MV-4-11 (cell line): ENCODE measurements at places on chromosomes 5 and 9.

- DNase-seq = no peak
These were observed 654.3 kb downstream of the ANXA1 start for GRCh38 chr9:73805853-73806458.

DNA sequence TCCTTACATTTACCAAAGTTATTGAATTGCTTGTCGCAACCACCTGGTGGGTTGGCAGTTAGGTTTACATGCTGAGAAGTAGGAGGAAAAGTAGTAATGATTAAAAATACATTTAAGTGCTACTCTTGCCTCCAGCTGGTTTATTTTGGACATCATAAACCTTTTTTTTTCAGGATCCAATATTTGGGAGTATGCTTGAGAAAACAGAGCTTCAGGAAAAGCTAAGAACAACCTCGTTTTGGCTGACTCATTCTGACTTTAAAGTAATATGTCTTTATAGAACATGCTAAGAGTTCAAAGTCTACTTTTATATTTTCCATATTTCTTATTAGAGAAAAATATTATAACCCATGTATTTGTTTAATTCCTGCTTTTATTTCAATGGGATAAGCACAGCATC lies 41.7 kb upstream of the BNC2 start:
- no peak for DNase-seq

DNA sequence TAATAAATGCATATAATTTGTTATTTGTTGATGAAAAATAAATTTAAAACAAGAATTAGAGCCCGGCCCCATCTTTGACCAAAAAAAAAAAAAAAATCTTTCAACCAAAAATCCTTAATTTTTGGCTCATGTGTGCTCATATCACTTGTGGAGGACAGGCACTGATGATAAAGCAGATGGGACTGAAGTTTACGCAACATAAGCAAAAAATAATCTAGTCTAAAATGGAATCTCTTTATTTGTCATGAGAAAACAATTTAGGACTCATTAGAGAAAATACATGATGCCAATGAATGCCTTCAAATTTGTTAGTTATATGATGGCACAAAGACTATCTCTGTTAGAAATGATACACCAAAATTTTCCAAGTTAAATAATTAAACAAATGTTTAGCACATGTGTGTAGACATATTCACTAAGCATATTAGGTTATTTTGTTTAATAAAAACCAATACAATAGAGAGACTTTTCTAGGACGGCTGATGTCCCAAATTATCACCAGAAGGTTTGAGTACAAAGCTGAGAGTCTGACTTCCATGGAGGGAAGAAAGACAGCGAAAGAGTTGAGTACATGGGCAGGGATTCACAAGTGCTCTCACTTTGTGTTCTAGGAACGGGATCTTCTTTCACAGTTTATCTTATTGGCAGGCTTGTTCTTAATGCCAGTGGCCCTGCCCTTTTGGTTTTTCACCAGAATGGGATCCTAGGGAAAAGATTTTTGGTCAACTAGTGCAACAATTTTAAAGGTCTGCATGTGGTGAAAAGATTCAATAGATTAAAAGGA lies 621.4 kb downstream of the RAB3C start:
- no peak for DNase-seq

- no peak for DNase-seq
These were observed 65.0 kb upstream of the SUB1 start for GRCh38 chr5:32520356-32520755.

DNA sequence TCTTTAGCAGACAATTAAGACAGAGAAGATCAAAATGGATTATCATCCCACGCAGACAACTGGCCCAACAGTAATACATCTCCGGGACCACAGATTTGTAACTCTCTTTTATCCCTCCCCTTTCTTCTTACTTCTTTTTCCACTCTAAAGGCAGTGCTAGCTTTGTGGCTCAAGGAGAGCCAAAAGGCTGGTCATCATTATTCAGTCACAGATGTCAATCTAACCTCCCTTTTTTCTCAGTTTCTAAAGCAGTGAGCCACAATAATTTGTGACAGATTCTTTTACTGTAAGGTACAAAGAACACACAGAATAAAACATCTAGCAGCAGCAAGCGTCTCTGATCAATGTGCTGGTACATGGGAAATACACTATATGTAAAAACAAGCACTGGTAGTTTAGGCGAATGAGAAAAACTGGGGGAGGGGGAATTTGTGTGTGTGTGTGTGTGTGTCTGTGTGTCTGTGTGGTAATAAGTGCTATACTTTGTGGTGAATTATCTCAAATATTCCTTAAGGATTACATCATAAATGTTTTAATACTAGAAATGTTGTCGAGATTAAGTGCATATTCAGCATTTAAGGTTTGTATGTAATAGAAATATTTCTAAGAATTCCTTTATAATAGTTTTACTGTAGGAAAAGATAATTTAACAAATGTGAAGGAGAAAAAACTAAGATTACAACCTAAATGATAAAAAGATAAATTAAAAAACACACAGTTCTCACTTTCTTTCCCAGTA lies 140.2 kb downstream of the DENND1A start:
- no peak for DNase-seq
